ENCODE measurements at places on chromosomes 2 and 18. TPM values are rescaled to one million over a fixed set of nuclear protein-coding genes. Genes with fewer than 3 reads are reported as not detected.

- no peak for DNase-seq
Measured at GRCh38 chr2:57990118-57990725, 56.4 kb upstream of the VRK2 start.

GRCh38 chr2:10487081-10487740 is 39.1 kb upstream of the ODC1 start:
- peak; percentile 87 for DNase-seq

- DNase-seq = no peak
Measured at GRCh38 chr2:19292007-19292406, 66.4 kb downstream of the OSR1 start.

DNA sequence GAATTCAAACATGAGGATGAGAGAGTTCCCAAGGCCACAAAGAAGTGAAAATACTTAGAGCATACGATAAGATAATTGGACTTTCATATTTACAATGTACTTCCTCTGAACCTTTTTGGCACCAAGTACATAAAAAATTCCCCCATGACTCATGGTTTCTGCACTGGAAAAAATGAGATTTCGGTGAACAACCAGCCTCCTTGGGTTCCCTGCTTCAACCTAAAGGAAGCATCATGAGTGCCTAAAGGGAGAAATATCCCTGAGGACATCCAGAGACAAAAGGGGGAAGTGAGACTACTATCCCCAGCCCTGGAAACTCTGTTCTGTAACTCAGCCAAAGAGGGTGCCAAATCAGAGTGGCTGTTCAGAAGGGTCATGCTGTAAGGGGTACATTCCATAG is 562.7 kb upstream of the SLC39A10 start:
- peak; percentile 34 for DNase-seq

DNA sequence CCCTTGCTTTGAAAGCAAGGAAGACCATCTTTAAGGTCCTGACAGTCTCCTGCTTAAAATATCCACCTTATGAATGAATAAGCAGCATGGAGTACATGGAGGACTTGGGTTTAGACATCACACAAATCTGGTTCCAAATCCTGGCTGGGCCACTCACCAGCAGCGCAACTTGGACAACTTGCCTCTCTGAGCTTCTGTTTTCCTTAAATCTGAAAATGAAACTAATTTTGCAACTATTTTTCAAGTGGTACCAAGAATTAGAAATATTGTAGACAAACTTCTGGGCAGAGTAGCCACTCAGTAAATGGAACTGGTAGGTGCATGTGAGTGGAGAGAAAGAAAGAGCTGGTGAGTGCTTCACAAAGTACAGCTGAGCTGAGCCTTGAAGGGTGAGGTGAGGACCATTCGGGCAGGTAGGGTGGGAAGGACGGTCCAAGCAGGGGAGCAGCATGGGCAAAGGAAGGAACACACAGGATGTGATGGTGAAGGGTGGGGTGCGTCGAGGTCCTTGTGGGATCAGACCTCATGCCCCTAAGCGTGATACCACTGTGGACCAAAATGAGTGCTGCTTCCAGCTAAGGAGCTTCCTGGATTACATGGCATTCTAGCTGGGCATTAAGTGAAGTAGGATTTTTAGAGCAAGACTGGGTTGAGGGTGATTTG is 14.4 kb upstream of the TET3 start:
- DNase-seq = no peak

DNA sequence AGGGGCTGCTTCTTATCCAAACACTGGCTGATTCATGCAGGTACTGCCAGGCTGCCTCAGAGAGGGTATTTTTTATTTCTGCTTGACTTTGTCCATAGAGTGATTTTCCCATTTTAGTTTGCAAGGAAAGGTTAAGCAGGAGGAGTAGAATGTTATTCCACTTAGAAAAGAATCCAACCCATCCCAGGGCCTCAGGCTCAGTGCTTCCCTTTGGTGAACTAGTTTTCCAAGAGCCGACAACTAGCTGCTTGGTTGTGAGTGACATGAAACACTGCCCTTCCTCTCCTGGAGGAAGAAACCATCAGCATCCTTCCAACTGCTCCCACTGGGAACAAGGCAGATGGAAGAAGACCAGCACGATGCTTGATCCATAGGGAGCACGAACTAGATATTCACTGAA is 58.5 kb downstream of the BCL2 start:
- DNase-seq = no peak

DNA sequence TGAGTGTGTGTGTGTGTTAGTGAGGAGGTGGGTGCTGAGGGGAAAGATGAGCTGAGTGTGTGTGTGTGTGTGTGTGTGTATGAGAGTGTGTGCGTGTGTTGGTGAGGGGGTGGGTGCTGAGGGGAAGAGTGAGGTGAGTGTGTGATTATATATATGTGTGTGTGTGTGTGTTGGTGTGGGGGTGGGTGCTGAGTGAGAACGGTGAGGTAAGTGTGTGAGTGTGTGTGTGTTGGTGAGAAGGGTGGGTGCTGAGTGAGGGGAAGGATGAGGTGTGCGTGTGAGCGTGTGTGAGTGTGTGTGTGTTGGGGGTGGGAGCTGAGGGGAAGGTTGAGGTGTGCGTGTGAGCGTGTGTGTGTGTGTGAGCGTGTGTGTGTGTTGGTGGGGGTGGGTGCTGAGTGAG is 322.0 kb upstream of the NT5C1B start:
- no peak for DNase-seq

DNA sequence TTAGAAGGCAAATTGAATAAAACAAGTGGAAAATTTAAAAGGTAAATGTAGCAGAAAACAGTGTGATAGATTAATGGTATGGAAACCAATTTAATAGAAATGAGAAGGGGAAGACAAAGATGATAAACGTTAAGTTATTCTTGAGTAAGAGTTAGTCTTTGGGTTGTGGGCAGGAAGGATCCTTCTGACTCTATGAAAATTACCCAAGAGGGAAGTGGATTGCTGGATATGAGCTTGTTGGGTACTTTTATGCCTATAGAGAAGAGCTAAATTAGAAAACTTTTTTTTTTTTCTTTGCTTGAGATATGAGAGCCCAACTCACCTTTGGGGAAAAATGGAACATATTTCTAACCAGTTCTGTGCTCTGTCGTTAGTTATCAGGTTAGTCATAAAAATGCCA is 144.0 kb downstream of the LDLRAD4 start:
- no peak for DNase-seq

DNA sequence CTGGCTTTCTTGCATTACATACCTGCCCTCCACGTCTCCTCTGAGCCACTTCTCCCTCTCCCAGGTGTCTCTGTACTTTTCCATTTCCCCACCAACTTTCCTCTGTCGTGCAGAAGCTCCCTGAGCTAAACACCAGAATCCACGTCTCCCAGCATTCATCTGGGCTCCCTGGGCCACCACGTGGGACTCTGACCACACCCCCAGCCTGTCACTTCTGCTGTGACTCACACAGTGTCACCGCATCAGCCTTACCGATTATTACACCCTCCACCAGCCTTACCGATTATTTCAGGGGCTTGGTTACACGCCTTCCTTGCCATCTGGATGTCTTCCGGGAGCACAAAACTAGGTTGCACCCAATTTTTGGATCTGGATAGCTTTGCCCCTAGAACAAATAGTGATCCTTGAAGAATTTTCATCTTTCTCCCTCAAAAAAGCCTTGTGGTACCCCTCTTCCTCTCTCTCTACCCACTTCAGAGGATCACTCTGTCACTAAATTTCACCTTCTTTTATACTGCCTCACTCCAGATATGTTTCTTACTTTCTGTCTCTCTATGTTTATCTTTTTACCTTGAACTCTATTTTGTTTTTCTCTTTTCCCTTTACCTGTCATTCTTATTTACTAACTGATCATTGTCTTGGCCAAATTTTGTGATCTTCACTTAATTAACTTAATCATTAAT is 136.9 kb upstream of the CAB39 start:
- no peak for DNase-seq

GRCh38 chr2:29902356-29902755 is 19.0 kb downstream of the ALK start:
- DNase-seq = no peak

- no peak for DNase-seq
Measured at GRCh38 chr2:135056790-135057189, 4.7 kb downstream of the RAB3GAP1 start.

- no peak for DNase-seq
Measured at GRCh38 chr2:15819562-15820256, 120.6 kb upstream of the MYCN start.

- DNase-seq = no peak
Measured at GRCh38 chr2:40286721-40287120, 165.2 kb downstream of the SLC8A1 start.

DNA sequence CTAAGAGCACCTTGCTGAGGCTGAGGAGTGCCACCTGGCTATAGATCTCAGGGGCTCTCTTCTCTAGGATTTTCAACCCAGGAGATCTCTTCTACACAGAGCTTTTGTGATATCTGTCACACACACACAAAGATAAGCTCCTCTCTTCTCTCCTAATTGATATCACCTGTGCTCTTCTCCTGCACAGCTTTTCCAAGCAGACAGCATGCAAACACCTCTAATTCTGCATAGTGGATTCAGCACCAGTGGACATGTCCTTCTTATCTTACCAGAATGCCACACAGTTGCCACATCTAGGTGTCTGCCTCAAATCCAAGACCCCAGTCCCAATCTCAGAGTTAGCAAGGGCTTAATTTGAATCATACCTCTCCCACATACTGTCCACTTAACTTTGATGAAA is 43.9 kb downstream of the LRATD1 start:
- no peak for DNase-seq

GRCh38 chr2:59236723-59237122 is 995.6 kb upstream of the FANCL start:
- DNase-seq = peak; percentile 3

- no peak for DNase-seq
Measured at GRCh38 chr2:69279931-69280681, 106.9 kb downstream of the GFPT1 start.

GRCh38 chr2:4673025-4673489 is 969.7 kb downstream of the DCDC2C start:
- DNase-seq = peak; percentile 29

DNA sequence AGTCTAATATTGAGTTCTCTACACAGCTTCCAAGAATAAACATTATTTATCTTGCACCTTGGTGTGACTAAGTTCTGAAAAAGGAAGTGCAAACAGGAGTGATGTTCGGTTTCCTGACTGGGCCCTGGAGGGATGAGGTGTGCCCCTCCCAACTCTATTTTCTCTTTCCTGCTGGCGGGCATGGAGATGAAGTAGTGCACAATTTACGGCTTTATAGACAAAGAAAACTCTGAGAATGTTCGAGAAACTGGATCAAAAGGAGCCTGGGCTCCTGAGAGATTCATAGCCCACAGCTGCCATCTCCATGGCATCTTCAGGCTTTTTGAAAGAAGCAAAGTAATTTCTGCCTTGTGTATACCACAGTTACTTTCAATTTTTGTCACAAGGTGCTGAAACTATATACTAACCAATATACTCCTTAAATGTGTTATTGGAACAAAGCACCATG is 22.3 kb downstream of the LRATD1 start:
- peak; percentile 22 for DNase-seq

- DNase-seq = no peak
Measured at GRCh38 chr2:31203916-31204315, 13.4 kb downstream of the CAPN14 start.

DNA sequence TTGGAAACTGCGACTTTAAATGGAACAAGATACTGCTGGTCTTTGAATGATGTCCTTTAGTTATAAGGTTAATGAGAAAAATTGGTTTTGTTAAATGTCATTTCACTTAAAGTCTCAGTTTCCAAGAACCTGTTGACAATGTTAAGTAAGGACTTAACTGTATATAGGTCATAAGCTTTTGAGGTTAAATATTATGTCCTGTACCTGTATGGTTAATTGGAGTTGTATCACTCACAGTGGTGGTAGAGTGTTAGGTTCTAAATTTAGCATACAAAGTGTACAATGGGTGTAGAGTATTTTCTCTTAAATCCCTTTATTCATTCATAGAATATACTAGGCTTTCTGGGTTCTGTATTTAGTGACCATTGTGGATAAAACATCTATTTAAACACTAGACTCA is 110.2 kb downstream of the HAUS1 start:
- DNase-seq = no peak

DNA sequence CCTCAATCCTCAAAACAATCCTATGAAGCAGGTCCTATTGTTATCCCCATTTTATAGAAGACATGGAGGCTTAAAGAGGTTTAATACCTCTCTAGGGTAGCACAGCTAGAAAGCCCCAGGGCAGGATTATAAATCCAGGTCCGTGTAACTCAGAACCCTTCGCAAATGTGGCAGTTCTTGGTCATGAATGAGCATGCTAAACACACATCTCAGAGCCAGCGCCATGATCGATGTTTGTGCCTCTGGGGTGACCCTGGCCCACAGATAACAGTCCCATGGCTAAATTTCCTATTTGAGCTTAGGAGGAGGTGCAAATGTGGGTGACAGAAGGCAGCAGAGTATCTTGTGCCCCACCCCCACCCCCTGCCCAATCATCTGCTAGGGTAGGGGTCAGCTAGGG is 17.5 kb downstream of the DNMT3A start:
- DNase-seq = no peak

PTMA gene
- total RNA-seq = 2,032 TPM

DYNAP gene
- total RNA-seq = not detected

LRRC30 gene
- not detected for total RNA-seq

PTH2R gene
- not detected for total RNA-seq

GRHL1 gene
- total RNA-seq = 9.3 TPM

TMEM247 gene
- total RNA-seq = not detected

MYL1 gene
- not detected for total RNA-seq
